ENCODE measurements at places on chromosomes 16 and 17.

DNA sequence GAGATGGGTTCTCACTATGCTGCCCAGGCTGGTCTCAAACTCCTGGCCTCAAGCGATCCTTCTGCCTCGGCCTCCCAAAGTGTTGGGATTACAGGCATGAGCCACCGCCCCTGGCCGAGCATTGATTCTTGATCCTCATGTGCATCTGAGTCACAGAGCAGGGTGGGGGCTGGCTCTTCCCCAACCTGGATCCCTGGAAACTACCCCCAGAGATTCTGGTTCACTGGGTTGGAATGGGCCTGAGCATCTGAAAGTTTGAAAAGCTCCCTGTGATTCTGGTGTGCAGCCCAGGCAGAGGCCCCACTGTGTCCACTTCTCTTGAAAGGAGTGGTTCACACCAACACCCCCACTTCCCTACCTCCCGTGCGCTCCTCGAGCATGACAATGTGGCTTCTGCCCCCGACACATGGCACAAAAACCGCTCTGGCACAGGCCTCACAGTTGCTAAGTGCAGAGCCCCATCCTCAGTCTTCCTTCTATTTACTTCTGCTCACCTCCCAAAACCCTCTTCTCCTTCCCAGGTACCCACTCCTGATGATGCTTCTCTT lies 4.6 kb downstream of the QPRT start:
- DNase-seq = no peak

GRCh38 chr16:35746963-35747657 lies 2287.7 kb downstream of the TP53TG3F start:
- no peak for DNase-seq

GRCh38 chr16:8961811-8962390 lies 1.8 kb downstream of the USP7 start:
- no peak for DNase-seq

DNA sequence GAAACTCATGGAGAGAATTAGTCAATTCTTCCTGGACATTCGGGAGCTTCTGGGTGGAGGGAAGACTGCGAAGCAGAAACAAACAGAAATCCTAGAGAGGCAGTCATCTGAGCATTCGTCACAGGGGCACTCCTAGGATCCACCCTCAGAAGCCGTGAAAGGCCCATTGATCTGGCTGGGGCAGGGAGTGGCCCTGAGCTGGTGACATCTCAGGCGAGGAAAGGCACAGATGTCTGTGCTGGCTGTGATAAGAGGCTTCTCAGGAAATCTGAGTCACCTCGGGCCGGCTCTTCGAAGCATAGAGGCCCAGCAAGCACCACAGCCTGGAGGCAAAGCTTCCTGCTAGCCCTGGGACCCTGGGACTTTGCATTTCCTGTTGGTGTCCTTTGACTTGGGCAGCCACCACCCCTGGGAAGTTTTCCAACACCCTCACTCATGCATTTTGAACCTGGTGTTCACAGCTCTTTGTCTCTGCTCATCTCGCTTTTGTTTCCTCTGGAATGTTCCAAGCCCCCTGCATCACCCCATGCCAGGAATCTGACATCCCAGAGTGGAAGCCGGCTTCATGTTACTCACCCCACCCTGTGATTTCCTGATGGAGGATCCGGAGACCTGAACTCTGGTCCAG lies 23.3 kb upstream of the CDRT4 start:
- DNase-seq = no peak

DNA sequence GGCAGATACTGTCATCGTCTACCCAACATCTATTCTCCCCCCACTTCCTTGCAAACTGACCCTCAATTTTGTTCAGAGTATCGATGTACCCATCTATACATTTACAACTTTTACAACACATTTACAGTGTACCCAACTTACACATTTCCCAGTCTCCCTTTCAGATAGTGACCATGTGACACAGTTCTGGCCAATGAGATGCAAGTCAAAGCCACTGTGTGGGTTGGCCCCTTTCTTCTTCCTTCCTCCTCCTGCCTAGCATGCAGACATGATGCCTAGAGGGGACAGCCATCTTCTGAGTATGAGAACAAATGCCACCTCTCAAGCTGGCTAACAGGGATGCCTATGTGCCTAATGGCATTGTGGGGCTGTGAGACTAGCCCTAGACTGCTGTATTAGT lies 11.3 kb upstream of the NFAT5 start:
- DNase-seq = no peak

DNA sequence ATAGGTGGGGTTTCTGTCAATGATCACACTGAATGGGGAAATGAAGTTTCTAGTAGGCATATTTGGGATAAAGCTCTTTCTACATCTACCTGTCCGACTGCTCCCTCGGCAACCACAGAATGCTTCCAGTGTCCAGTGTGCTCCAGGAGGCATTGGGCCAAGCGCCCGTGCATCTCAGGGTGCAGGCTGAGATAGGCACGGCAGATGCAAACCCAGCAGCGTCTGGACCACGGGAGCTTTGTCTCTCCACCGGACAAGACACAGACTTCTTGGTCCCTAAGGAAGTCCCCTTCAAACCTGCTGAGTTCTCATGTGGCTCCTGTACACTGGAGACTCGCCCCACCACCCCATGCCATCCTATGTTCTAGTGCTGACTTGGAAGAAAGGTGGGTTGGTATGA lies 202.8 kb downstream of the RPTOR start:
- DNase-seq = no peak

- DNase-seq = no peak
Measured at GRCh38 chr17:32517982-32518381, 31.2 kb downstream of the CDK5R1 start.

DNA sequence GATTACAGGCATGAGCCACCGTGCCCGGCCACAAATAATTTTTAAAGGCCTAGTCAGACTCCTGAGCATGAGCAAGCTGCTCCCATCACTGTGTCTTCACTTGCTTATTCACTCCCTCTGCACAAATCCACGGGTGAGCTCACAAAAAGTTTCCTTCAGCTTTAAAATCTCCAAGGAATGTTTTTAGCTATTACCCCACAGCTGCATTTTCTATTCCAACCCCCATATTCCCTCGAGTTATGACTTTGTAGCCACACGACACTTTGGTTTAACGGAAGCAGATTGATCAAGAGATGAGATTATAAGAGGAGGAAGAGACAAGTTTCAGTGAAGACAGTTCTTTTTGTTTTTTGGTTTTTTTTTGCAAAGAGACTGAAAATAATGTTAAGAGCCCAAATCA lies 49.1 kb upstream of the SLC25A19 start:
- no peak for DNase-seq

DNA sequence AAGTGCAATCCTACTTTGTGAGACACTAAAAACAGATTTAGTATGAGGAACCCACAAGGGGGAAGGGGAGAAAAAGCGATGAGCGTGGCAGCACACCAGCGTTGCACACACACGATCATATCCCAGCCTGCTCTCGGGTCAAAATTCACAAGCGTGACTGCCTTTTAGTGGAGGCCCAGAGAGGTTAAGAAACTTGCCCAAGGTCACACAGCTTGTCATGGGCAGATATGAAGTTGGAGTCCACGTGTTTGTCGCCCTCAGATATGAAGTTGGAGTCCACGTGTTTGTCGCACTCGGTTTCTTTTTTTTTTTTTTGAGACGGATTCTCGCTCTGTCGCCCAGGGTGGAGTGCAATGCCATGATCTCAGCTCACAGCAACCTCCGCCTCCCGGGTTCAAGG lies 58.3 kb downstream of the TIMM22 start:
- DNase-seq = no peak

DNA sequence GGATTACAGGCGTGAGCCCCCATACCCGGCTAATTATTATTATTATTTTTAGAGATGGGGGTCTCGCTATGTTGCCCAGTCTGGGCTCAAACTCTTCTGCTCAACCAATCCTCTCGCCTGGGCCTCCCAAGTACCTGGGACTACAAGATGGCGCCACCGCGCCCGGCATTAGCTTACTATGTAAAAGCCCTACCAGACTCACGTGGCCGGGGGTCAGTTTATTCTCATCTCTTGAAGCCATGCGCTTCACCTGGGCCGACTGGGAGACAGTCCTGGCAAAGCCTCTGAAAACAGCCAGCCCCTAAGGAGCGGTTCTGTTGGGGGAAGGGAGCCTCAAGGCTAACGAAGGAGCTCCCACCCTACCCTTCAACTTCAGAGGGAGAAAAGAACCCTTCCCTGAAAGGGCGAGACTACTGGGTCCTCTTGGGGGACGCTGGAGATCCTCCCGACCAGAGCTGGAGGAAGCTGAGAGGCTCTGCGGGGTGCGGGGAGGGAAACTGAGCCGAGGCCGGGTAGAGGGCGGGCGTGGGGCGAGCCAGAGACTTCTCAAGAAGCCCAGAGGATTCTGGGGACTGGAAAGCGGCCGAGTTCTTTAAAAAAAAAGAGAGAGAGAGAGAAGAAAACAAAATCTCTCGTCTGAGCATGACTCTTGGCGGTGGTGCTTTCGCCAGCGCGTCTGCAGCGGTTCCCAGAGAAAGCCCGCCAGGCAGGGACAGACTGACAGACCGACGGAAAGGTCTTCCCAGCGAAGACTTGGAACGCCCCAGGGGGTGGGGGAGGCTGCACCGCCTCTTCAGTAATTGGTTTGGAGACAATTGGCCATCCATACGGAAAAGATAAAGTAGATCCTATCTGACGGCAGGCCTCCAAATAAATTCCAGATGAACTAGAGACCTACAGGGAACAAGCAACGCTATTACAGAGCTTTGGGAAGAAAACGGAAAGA lies 5.6 kb upstream of the TUBG2 start:
- no peak for DNase-seq

- no peak for DNase-seq
Measured at GRCh38 chr17:69972251-69972650, 102.8 kb upstream of the KCNJ16 start.

GRCh38 chr16:81626181-81626674 lies 152.9 kb upstream of the PLCG2 start:
- DNase-seq = no peak

- no peak for DNase-seq
Measured at GRCh38 chr16:66569827-66570405, 3.7 kb downstream of the CMTM1 start.

GRCh38 chr17:21680366-21680765 lies 12.0 kb upstream of the KCNJ18 start:
- no peak for DNase-seq

DNA sequence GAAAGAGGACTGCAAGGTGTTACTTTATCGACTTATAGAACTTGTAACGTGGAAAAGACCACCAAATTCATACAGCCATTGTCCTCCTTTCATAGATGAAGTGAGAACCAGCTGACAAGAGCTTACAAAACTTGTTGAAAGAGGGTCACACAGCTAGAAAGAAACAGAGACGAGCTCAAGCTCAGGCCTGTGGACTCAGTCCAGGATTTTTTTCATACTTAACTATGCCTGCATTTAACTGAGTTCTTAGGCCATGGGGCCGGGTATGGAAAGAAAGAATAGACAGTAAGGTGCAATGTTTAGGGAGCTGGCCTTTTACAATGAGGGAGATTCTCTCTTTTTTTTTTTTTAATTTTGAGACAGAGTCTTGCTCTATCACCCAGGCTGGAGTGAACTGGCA lies 106.1 kb downstream of the ADAMTS18 start:
- DNase-seq = no peak

- DNase-seq = no peak
Measured at GRCh38 chr16:56493126-56493525, 26.7 kb downstream of the BBS2 start.

- no peak for DNase-seq
Measured at GRCh38 chr16:15606518-15607220, 36.3 kb downstream of the MARF1 start.

DNA sequence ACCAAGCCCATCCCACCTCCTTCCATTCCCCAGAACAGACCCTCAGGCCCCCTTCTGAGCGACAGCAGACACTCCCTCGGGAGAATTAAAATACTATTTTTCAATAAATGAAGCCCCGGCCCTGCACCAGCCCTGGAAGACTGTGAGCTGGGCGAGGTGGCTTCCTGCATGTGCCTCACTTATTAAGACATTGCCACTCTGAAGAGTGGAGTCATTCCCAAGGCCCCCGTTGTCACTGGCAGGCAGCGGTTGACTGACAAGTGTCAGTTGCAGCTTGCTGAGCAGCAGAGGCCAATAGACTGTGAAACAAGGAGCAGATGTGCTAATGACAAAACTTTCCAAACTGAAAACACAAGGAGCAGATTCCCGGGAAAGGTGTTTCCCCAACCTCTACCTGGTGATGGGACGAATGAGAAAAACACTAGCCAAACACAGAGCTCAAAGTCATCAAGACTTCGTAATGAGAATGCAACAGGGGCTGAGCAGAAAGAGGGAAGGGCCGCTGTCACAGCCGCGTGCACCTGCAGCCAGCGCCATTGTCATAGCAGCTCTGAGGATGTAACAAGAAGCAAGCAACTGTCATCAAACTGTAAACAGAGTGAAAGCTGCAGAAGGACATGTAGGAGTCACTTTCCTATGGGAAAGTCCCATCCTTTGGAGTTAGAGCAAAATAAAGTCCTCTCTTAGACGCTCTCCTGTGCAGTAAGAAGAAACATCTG lies 232.1 kb downstream of the C16orf78 start:
- DNase-seq = no peak

DNA sequence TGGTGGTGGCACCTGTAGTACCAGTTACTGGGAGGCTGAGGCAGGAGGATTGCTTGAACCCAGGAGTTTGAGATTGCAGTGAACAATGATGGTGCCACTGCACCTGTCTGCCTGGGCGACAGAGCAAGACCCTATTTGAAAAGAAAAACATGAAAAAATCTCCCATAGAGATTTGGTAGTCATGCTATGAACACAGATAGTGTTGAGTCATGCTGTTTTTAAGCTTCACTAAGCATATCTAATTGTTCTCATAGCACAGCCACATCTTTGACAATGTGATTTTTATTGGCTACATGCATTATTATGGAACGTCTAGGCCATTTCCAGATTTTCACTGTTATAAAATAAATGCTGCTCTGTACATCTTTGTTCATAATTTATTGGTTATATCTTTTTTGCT lies 6.0 kb downstream of the IL34 start:
- no peak for DNase-seq

GRCh38 chr17:76398523-76399174 lies 14.2 kb downstream of the SPHK1 start:
- DNase-seq = no peak

DNA sequence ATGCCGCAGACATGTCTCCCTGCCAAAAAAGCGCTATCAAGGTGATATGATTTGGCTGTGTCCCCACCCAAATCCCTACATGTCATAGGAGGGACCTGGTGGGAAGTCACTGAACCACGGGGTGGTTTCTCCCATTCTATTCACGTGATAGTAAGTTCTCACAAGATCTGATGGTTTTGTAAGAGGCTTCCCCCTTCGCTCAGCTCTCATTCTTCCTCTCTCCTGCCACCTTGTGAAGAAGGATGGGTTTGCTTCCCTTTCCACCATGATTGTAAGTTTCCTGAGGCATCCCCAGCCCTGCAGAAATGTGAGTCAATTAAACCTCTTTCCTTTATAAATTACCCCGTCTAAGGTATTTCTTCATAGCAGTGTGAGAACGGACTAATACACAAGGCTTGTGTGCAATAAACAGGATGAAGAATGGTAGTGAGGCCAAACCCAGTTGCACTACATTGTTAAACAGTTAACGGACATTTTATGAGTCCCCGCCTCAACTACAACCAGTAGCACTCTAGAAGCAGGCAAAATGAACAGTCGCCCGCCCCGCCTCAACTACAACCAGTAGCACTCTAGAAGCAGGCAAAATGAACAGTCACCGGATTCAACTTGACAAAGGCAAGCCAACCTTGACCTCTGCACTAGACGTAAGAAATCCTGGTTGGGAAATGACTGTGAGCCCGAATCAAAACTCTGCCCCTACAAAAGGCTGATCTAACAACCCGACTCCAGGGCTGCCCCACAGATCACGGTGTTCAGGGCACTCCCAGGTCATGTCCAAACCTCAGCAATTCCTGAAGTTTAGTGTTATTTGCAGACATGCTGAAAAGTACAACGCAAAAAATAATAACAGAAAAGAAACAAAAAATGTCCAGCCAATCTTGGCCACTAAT lies 26.3 kb downstream of the VPS53 start:
- DNase-seq = no peak

All from activated CD8-positive, alpha-beta memory T cell treated with anti-CD3 and anti-CD28 coated beads for 4 hours (primary cell).